ENCODE measurements at places on chromosomes 2 and 18.

DNA sequence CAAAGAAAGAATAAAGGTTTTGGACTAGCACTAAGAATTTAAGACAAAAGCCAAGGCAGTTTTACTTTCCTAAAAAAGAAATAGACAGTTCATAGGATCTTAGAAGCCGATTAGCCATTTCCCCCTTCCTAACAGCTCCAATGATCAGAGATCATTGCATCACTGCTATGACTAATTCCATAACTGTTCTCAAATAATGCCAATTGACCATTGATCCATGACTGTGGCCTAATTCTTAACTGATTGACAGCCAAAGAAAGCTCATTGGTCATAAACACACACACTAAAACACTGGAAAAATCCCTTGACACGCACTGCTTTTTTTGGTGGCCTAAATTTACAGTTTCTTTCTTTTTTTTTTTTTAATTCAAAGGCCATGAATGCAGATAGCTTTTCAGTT lies 345.0 kb upstream of the ACVR2A start:
- no peak for DNase-seq

DNA sequence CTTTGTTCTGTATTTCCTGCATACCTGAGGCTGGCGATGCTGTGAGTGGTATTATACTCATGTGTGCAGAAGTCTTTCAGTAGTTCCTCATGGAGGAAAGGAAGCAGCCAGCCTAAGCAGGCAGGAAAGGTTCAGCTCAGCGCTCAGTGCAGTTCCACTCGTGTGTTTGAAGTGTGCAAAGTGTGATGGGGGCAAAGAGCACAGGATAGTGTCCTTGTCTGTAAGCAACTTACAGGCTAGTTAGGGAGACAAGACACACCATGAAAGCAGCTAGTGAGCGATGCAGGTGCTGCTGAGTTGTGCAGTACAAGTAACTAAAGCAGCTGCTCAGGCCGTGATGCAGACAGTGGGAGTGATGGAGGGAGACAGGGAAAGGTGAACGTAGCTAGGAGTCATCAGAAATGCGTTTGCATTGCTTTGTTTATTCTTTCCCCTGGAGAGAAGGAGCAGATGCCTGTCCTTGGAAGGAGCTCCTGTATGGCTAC lies 146.2 kb downstream of the LDLRAD4 start:
- DNase-seq, result no peak

- no peak for DNase-seq
These were observed 167.8 kb downstream of the BCL11A start for GRCh38 chr2:60385648-60386047.

GRCh38 chr2:16053437-16054257 lies 113.3 kb downstream of the MYCN start:
- DNase-seq, result no peak

- no peak for DNase-seq
These were observed 165.9 kb upstream of the ID2 start for GRCh38 chr2:8515864-8516533.

- no peak for DNase-seq
These were observed 64.0 kb downstream of the MEMO1 start for GRCh38 chr2:31946838-31947237.

- DNase-seq, result no peak
These were observed 211.2 kb upstream of the CTAGE1 start for GRCh38 chr18:22628795-22629510.

DNA sequence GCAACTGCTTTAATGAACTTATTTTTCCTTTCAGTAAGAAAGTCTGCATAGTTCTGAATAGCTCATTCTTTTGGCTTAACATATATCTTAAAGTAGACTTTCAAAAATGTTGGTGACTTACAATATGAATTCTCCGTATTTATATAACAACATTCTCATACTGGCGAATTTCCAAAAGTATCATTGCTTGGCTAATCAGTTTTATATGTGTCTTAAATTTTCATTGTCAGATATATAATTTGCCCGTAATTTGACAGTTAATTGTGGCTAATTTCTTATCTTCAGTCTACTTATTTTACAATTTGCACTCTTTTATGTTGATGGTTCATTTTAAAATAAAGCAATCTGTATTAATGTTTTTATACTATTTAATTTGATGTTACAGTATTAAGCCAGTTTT lies 144.9 kb downstream of the ATP9B start:
- no peak for DNase-seq

DNA sequence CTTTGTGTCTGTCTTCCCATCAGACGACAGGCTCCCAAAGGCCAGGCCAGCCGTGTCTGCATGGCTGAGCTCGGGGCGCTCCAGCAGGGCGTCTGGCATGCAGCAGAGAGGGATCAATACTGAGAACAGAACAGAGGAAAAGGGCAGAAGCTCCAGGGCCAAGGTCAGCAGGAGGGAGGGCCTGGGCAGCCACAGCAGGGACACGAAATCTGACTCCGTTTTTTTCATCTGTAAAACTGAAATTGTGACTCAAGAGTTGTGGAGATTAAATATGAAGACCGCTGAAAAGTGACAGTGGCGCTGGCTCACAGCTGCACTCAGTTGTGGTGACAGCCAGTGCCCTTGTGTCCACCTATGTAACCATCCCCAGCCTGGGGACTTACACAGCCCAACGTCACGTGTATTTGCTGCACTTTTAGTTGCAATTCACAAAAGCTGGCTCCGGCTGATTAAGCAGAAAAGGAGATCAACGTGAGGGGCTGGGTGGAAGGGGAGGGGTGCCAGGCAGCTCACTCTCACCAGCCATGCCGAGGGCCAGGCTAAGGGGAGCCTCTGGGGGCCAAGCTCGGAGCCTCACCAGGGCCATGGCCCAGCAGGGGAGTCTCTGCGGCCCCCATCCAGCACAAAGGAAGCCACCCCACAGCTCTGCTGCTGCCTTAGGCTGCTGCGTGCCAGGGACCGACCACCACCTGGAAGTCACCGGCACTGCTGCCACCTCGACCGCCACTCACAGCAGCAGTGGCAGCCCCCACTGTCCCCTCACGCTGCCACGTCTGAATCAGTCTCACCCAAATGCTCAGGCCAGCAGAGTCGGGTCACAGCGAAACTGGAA lies 74.7 kb downstream of the EIPR1 start:
- no peak for DNase-seq
